Peyer's patch (tissue), 4 donors: ENCODE measurements at places on chromosomes 13 and 19. TPM values are rescaled to one million over a fixed set of nuclear protein-coding genes. Genes with fewer than 3 reads are reported as not detected.

Gene SIGLEC9
- not detected for total RNA-seq

Gene SIX5
- total RNA-seq, result 3.3 TPM

Gene LGALS7
- total RNA-seq, result not detected

- no peaks in the 10 kb centered on the region for H3K4me1 ChIP-seq
- no peaks in the 10 kb centered on the region for H3K27me3 ChIP-seq
Measured at GRCh38 chr19:12163826-12164225, 930 bp downstream of the ZNF136 start.

DNA sequence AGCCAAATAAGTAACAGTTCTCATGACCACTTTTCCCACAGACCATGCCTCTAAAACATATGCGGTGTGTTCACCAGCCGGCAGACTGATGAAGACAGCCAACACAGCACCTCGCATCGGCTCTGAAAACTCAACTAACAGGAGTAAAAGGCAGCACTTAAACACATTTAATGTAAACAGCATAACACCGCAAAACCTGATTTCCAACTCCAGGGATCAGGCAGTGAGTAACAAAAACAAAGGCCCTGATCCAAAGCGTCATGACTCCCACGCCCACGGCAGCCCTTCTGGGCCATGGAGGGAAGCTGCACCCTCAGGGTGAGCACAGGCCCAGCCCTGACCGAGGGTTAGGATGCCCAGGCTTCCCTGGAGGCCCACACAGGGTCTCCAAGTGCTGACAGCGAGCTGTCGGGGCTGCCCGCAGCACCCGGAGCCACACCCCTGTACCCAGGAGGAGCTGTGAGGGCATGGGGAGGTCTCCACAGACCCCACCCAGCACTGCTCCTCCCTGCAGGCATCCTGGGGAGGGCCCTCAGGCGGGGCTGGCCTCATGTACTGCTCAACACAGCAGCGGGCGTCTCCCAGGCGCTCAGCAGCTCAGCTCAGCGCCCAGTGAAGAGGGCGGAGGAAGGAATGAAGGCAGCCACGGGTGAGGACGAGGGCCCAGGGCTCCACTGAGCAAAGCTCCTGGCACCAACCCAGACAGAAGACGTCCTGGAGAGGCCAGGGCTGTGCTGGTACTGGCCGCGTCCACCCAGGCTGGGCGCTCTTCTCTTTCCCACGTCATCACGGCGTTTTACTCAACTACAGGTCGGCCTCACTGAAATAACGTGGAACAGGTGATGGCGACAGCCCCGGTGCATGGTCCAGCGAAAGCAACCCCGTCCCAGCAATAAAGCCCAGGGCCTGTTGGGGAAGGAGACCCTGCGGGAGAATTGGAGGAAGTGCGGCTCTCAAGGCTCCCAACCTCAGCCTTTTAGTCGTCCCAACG lies 53.7 kb downstream of the RASA3 start:
- DNase-seq, result no peak
- no peaks in the 10 kb centered on the region for H3K4me1 ChIP-seq
- H3K4me3 ChIP-seq, result no peak overlapping the region

- no peak for DNase-seq
- no peaks in the 10 kb centered on the region for H3K27me3 ChIP-seq
- no peaks in the 10 kb centered on the region for H3K4me1 ChIP-seq
- H3K4me3 ChIP-seq, result no peak overlapping the region
- no peaks in the 10 kb centered on the region for H3K36me3 ChIP-seq
Measured at GRCh38 chr13:20616059-20616797, 49.3 kb downstream of the IFT88 start.

- no peak overlapping the region for H3K27ac ChIP-seq
- peaks cover 4% of the 10 kb centered on the region for H3K36me3 ChIP-seq
- peaks cover 5% of the 10 kb centered on the region for H3K4me1 ChIP-seq
- no peak overlapping the region for H3K4me3 ChIP-seq
- H3K27me3 ChIP-seq, result no peaks in the 10 kb centered on the region
Measured at GRCh38 chr19:47754206-47755064, 9.1 kb downstream of the NOP53 start.

DNA sequence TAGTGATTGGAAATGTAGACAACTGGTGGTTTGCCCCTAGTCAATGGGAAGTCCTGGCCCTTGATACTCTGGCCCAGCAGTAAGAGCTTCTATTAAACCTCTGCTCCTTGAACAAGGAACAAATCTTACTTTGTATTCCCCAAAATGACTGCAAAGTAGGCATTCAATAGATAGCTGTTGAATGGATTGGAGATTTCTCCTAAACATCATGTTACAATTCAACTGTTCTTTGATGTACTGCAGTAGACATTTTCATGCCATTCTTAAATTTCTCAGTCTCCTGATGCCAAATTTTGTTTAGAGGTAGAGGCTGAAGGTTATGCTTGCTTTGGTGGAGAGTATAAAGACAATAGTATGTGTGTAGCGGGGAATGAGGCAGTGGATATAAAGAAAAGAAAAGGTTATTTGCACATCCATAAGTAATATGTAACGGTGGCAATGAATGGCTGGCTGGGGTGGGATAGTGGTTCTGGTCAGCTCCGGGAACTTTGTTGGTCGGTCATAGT lies 12.8 kb downstream of the MIR17HG start:
- no peak for DNase-seq
- H3K4me3 ChIP-seq, result no peak overlapping the region
- no peaks in the 10 kb centered on the region for H3K4me1 ChIP-seq
- H3K36me3 ChIP-seq, result no peaks in the 10 kb centered on the region
- no peaks in the 10 kb centered on the region for H3K27me3 ChIP-seq

DNA sequence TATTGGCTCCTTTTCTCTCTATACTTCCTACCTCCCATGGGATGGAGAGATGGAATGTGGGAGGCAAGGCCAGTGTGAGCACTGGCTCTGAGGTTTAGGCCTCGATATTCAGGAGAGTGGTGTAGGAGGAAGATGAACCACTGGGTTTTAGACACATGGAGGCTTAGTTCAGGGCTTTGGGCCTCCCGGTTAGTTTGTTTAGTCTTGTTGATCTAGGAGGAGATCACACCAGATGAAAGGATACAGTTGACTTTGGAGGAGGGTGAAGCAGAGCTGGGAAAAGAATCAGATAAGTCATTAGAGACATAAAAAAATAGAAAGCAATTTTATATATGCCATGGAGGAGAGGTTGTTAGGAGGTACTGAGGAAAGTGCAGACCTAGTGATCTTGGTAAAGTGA lies 30.9 kb downstream of the RNASEH2B start:
- DNase-seq, result no peak
- H3K36me3 ChIP-seq, result no peaks in the 10 kb centered on the region
- no peak overlapping the region for H3K4me3 ChIP-seq

DNA sequence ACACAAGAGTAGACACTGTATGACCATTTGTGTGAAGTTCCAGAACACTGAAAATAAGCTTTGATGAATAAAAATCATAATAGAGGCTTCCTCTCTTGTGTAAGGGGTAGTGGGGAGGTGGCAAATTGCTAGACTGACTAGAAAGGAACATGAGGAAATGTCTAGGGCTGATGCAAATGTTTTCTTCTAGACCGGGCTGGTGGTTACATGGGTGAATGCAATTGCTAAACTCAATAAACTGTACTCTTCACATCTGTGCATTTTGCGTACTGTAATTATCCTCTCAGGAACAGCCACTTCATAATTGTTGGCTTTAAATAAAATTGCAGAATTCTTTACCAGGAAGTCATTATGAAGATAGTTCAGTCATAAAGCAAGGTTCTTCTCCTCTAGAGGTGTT lies 5.2 kb upstream of the KBTBD7 start:
- no peaks in the 10 kb centered on the region for H3K36me3 ChIP-seq
- H3K4me3 ChIP-seq, result no peak overlapping the region
- no peaks in the 10 kb centered on the region for H3K4me1 ChIP-seq
- peak overlapping the region; percentile 4 for H3K27ac ChIP-seq
- no peaks in the 10 kb centered on the region for H3K27me3 ChIP-seq

- H3K27ac ChIP-seq, result peak overlapping the region; percentile 98
- no peaks in the 10 kb centered on the region for H3K27me3 ChIP-seq
- DNase-seq, result no peak
- peaks cover 16% of the 10 kb centered on the region for H3K36me3 ChIP-seq
- peak overlapping the region; percentile 92 for H3K4me3 ChIP-seq
- H3K4me1 ChIP-seq, result no peaks in the 10 kb centered on the region
Measured at GRCh38 chr19:29211562-29212355, 1.2 kb downstream of the UQCRFS1 start.

GRCh38 chr13:85825454-85825853 lies 26.2 kb upstream of the SLITRK6 start:
- H3K36me3 ChIP-seq, result no peaks in the 10 kb centered on the region
- DNase-seq, result no peak

GRCh38 chr19:3345850-3346460 lies 20.4 kb upstream of the NFIC start:
- DNase-seq, result no peak
- H3K4me3 ChIP-seq, result no peak overlapping the region
- peaks cover 35% of the 10 kb centered on the region for H3K4me1 ChIP-seq
- no peaks in the 10 kb centered on the region for H3K27me3 ChIP-seq
